A549 treated with dexamethasone at 1 μM for 4 hours (cell line): ENCODE measurements at places on chromosomes 5 and 9. TPM values are rescaled to one million over a fixed set of nuclear protein-coding genes. Genes with fewer than 3 reads are reported as not detected.

The NOXA1 gene
- 0.41 to 1.7 TPM (median 1.4 TPM) in 5 replicates for total RNA-seq

The COL27A1 gene
- total RNA-seq, result 5.2 to 9.9 TPM (median 8.7 TPM) in 5 replicates

The TJP2 gene
- 3.5 to 6.1 TPM (median 3.9 TPM) in 5 replicates for total RNA-seq

The DOK3 gene
- total RNA-seq, result 1.8 to 5.4 TPM (median 3.9 TPM) in 5 replicates

The ERAP2 gene
- 0.82 to 1.5 TPM (median 1.1 TPM) in 5 replicates for total RNA-seq

The PCDHGB6 gene
- total RNA-seq, result 0.08 to 0.15 TPM (median 0.13 TPM) in 5 replicates

The KCTD16 gene
- 0.02 to 0.05 TPM (median 0.03 TPM) in 4 of 5 replicates, not detected in the other for total RNA-seq

The IFNK gene
- total RNA-seq, result 0.13 TPM in 1 of 5 replicates, not detected in the others

The BRD9 gene
- total RNA-seq, result 35.8 to 41.4 TPM (median 38.7 TPM) in 5 replicates

The NEUROG1 gene
- not detected in 5 replicates for total RNA-seq

The CDH6 gene
- 0.05 to 0.13 TPM (median 0.07 TPM) in 5 replicates for total RNA-seq

The SHB gene
- total RNA-seq, result 33.3 to 43.9 TPM (median 42.0 TPM) in 5 replicates

The TRIM36 gene
- total RNA-seq, result 2.0 to 2.5 TPM (median 2.1 TPM) in 5 replicates

The MLANA gene
- not detected in 5 replicates for total RNA-seq

The PSAT1 gene
- 145 to 184 TPM (median 160 TPM) in 5 replicates for total RNA-seq

The ITK gene
- 0.07 to 0.43 TPM (median 0.37 TPM) in 5 replicates for total RNA-seq

The PDZD2 gene
- 0.36 to 0.65 TPM (median 0.60 TPM) in 5 replicates for total RNA-seq

The GABRA6 gene
- total RNA-seq, result not detected in 5 replicates
